ENCODE measurements at places on chromosomes 2 and 18.

GRCh38 chr2:217489145-217489960, 513.4 kb downstream of the TNS1 start:
- ATAC-seq, result no peak

DNA sequence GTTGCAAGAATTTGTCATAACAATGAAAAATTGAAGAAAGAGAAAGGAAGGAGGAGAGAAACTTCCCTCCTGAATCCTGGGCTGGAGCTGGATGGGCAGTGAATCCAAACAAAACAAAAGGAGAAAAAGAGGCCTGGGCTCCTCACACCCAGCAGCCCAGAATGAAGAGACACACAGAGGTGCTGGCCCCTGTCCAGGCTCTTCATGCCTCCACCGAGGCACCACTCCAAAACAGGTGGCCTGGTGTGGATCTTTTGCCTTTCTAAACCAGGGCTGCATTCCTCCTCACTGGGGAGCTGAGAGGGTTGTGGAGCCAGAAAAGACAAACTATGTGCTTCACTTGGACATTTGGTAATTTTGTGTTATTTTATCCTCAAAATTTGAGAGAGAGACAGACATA, 76.0 kb downstream of the FAM124B start:
- ATAC-seq, result no peak

GRCh38 chr2:23491591-23492336, 106.8 kb downstream of the KLHL29 start:
- no peak for ATAC-seq

- no peak for ATAC-seq
Measured at GRCh38 chr2:149538138-149538833, 49.3 kb downstream of the MMADHC start.

GRCh38 chr2:59025157-59025757, 784.1 kb upstream of the FANCL start:
- ATAC-seq, result no peak

DNA sequence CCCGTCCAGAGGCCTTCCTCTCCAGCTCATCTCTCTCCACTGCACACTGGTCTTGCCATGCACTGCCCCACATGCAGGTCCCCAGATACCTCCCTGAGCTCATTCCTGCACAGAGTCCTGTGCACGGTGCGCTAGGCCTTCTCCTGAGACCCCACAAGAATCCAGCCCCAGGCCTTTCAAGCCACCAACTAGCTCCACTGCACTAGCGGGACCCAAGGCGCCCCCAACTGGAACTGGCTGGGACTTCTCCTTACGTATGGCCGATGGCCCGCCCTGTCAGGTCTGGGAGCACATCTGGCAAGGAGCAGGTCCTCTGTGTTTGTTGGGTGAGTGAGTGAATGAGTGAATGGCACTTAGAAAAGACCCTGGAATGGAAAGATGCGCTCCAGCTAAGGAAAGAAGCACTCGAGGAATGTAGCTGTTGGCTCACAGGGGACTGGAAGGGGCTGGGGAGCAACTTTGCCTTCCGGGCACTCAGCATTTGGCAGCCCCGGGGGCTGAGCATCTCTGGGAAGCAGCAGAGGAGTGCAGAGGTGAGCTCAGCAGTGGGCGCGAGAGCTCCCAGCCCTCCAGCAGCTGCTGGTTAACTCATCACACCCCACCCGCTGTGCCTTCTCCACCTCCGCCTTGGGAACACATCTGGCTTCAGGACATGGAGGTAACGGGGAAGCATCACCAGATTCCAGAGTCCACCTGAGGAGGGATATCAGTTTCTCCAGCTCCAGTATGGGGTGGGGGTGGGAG, 223.1 kb downstream of the GLI2 start:
- no peak for ATAC-seq

- ATAC-seq, result no peak
Measured at GRCh38 chr2:118078734-118079133, 9.5 kb upstream of the INSIG2 start.

GRCh38 chr2:11658208-11659114, 11.5 kb downstream of the NTSR2 start:
- no peak for ATAC-seq

DNA sequence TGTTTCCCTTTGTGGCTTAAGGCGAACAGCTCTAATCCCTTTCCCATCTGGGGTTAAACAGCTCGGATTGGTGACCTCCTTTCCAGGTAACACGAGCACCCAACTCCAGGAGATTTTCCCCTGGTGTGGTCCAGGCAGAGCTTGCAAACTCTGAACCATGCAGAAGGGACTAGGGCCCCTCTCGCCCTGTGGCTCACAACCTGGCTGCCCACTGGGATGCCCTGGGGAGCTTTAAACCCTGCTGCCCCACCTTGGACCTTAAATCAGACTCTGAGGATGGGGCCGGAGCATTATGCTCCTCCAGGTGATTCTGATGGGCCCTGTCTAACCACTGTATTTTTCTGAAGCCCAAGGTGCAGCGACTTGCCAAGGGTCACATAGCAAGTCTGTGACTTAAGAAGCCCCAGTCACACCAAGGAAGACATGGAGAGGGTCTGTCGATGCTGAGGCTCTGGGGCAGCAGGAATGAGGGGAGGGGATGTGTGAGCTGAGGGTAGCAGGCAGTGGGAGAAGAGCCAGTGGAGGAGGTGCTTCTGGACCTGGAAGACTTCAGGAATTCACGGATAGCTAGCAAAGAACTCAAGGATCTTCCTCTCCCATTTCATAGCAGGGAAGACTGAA, 5.9 kb downstream of the ARID5A start:
- ATAC-seq, result no peak

GRCh38 chr2:219461047-219461514, 26.4 kb downstream of the SPEG start:
- peak; percentile 56 for ATAC-seq

DNA sequence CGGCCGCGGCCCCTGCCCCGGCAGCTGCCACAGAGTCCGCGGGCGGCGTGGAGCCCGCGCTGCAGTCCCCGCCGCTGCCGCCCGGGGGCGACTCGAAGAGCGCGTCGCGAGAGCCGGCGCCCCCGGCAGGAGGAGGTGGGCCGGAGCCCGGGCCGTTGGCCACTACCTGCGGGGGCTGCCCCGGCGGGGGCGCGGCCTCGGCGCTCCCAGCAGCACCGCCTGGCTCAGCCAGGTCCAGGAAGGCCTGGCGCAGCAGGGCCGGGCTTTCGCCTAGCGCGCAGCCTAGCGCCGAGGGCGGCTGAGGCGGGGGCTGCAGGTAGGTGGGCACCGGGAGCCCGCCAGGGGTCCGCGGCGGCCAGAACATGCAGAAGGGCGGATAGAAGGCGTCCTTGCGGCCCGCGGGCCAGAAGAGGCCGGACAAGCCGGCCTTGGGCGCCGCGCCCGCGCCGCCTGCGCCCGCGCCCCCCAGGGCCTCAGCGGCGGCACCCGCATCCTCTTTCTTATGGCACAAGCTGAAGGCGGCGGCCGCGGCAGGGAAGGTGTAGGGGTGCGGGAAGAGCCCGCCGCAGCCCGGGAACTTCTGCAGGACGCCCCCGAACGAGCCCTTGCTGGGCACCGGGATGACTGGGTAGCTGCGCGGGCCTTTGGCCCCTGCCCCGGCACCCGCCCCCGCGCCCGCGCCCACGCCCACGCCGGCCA, 3.9 kb downstream of the SKOR2 start:
- ATAC-seq, result no peak

DNA sequence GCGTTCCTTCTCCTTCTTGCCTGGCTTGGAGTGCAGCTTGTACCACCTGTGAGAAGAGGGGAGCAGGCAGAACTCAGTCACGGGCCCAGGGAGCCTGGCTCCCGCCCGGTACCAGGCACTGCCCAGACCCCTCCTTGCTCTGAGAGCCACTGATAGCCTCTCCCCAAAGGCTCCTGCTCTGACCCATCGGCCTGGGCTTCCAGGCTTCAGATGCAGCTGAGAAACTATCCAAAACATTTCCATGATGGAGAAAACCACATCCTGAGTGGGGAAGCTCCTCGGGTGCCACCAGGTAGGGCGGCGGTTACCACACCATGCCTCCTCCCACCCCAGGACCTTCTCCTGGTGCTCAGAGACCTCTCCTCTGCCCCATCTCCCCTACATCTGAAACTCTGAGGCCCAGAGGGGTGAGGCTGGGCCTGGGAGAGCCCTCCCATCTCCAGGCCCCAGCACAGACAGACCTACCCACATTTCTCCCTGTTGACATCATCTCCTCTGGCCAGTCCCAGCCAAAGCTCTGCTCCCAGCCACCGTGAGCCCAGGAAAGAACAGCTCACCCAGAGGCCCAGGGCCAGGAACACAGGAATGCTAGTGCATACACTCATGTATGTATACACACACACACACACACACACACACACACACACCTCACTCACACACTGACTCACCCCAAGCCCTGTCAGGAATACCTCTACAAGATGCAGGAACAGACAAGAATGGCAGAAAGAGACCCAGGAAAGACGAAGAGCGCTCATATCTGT, 17.9 kb upstream of the SFXN5 start:
- ATAC-seq, result peak; percentile 84

DNA sequence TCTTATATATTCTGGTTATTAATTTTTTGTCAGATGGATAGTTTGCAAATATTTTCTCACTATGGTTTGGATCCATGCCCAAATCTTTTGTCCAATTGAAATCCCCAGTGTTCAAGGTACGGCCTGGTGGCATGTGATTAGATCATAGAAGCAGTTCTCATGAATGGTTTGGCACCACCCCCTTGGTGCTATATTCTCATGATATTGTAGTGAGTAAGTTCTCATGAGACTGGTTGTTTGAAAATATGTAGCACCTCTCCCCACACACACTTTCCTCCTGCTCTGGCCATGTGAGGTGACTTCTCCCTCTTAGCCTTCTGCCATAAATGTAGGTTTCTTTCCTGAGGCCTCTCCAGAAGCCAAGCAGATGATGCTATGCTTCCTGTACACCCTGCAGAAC, 107.7 kb upstream of the KYNU start:
- no peak for ATAC-seq

- ATAC-seq, result no peak
Measured at GRCh38 chr2:50786345-50786744, 245.6 kb downstream of the NRXN1 start.

GRCh38 chr2:69387770-69388481, 899 bp upstream of the GFPT1 start:
- no peak for ATAC-seq

DNA sequence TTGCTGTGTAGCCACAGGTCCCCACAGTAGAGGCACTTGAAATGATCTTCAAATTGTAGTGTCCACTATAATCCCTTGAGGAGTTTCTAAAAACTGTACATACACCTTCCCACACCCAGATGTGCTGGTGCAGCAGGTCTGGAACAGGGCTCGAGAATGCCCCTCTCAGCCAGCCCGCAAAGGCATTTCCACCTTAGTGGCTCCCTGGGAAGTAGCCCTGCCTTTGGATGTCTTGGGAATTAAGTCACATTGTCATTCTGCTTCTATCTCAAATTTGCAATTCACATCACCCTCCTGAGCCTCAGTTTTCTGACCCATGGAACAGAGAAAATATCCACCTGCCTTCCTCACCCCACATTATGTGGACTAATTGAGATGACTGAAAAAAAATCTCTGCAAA, 44.3 kb upstream of the TCF7L1 start:
- no peak for ATAC-seq

GRCh38 chr2:237471438-237472186, 15.4 kb upstream of the MLPH start:
- ATAC-seq, result peak; percentile 47

- ATAC-seq, result no peak
Measured at GRCh38 chr2:210099940-210100339, 71.3 kb downstream of the KANSL1L start.

DNA sequence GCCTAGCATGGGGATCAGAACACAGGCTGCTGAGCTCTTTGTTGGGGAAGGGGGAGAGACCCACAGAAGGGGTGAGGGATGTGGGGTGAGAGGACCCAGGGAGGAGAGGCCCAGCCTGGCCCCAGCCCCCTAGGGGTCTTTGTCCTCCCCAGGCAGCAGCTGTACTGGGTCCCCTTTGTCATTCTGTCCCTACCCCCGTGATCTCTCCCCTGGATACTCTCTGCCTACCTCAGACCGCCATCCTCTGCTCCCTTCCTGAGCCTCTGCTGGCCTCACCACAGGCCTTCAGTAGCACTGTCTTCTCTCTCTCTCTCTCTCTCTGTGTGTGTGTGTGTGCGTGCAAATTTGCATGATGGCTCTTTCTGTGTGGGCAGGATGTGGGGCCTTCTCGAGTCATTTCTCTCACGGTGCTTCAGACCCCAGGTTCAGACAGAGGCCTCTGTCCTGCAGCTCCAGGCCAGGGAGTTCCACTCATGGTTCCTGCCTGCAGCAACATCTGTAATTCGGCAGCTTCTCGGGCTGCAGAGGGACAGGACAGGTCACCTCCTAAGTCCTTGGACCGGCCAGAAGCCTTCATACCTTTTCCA, 1.4 kb downstream of the PSD4 start:
- ATAC-seq, result no peak

Measured in gastroesophageal sphincter (tissue), 4 donors.